ENCODE measurements at places on chromosomes 4 and X. TPM values are rescaled to one million over a fixed set of nuclear protein-coding genes. Genes with fewer than 3 reads are reported as not detected.

The TBX22 gene
- polyA plus RNA-seq, result 0.24 TPM

The SRPX gene
- 10.9 TPM for polyA plus RNA-seq

DNA sequence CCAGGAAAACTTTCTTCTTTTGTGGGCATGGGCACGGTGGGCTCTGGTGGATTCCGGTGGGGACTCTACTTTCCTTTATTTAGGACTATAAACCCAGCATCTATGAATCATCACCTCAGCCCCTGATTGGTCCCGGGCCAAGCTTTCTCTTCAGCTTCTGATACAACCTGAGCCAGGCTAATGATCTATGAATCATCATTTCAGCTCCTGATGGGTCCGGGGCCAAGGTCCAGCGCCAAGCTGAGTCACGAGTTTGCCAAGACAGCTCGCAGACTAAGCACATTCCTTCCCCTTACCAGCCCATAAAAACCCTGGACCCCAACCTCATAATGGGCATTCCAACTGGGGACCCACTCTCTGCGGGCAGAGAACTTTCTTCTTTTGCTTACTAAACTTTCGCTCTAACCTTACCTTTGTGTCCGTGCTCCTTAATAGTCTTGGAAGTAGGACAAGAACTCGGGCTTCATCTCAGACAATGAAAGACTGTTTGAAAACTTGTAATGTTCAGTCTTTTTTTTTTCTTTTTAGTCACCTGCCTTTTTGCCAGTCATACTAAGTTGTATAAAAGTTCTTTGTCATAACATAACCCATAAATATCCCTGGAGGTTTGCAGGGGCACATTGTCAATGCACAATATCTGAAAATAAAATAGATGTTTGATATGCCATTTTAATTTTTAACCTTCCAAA, 904.9 kb upstream of the EPHA5 start:
- H3K4me1 ChIP-seq, result peaks cover 4% of the 10 kb centered on the region
- H3K27ac ChIP-seq, result no peak overlapping the region
- H3K36me3 ChIP-seq, result no peaks in the 10 kb centered on the region
- no peaks in the 10 kb centered on the region for H3K27me3 ChIP-seq

The MMGT1 gene
- polyA plus RNA-seq, result 25.7 TPM

GRCh38 chr4:53545942-53546581, 45.2 kb downstream of the LNX1 start:
- H3K36me3 ChIP-seq, result no peaks in the 10 kb centered on the region
- no peak overlapping the region for H3K27ac ChIP-seq
- no peaks in the 10 kb centered on the region for H3K27me3 ChIP-seq

DNA sequence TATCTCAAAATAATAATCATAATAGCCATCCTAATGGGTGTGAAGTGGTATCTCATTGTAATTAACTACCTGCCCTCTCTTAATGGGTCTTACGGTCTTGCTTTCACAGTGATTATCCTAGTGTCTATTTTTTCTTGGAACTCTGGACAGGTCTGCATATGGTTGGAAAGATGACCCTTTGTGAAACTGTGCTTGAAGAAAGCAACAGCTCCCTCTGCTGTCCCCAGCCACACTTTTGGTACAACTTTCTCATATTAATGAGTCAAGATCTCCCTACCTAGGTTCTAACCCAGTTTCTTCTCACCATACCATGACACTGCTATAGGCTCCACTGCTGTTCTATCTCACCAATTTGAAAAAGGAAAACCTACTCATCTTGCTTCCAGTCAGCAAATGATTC, 2.4 kb downstream of the TFDP3 start:
- no peaks in the 10 kb centered on the region for H3K4me1 ChIP-seq
- no peak overlapping the region for H3K4me3 ChIP-seq
- H3K27ac ChIP-seq, result no peak overlapping the region
- H3K36me3 ChIP-seq, result no peaks in the 10 kb centered on the region
- no peak for DNase-seq

The ADH1A gene
- not detected for polyA plus RNA-seq

The FAAH2 gene
- 4.7 TPM for polyA plus RNA-seq

GRCh38 chrX:119107206-119107605, 20.4 kb downstream of the KIAA1210 start:
- H3K4me3 ChIP-seq, result no peak overlapping the region

DNA sequence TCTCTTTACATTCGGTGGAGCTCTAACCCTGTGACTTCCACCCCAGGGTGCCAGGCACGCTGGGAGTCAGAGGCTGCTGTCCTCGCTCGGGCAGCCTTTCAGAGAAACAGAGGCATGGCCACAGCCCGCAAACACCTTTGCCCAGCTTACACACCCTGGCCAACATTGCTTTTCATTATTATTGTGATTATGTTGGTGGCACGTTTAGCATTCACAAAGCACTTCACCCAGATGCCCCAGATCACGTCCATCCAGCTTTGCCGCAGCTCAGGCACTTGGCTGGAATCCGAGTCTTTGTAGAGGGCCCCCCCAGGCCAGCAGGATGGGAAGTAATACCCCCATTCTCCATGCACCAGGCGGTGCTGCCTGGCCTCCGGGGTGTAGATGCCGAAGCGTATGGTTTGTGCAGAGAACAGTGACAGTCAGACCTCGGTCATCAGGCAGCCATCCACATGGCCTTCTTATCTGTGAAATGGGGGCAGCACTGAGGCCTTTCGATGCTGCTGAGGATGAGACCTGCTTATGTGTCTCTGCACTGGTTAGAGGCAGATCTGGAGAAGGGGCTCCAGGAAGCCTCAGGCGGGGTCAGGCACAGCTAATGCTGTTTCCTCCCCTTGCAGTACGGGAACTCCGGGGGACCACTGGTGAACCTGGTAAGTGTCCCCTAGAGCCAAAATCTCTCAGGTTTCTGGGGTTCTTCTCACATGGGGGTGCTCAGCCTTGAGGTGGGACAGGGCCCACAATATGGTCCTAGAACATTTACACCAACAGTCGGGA, 22.3 kb downstream of the HTRA3 start:
- no peaks in the 10 kb centered on the region for H3K27me3 ChIP-seq
- H3K4me3 ChIP-seq, result no peak overlapping the region
- DNase-seq, result no peak
- H3K36me3 ChIP-seq, result no peaks in the 10 kb centered on the region
- no peak overlapping the region for H3K27ac ChIP-seq

DNA sequence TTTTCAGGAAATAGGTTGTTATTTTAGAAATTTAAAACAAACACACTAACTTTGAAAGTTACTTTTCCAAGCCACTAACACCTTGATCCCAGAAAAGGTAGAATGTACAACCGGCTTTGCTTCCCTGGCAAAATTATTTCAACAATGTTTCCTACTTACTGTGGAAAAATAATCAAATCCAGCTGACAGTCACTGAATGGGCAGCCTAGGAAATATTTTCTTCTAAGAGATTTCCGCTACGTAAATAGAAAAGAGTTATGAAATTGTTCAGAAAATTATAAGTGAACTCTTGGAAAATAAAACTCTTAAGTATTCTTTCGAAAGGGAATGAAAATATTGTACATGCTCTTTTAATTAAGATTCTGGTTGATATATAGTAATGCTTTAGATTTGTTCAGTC, 195.7 kb downstream of the GASK1B start:
- no peaks in the 10 kb centered on the region for H3K4me1 ChIP-seq
- H3K27me3 ChIP-seq, result no peaks in the 10 kb centered on the region
- no peak overlapping the region for H3K4me3 ChIP-seq
- no peak for DNase-seq
- H3K27ac ChIP-seq, result no peak overlapping the region
- H3K36me3 ChIP-seq, result no peaks in the 10 kb centered on the region

DNA sequence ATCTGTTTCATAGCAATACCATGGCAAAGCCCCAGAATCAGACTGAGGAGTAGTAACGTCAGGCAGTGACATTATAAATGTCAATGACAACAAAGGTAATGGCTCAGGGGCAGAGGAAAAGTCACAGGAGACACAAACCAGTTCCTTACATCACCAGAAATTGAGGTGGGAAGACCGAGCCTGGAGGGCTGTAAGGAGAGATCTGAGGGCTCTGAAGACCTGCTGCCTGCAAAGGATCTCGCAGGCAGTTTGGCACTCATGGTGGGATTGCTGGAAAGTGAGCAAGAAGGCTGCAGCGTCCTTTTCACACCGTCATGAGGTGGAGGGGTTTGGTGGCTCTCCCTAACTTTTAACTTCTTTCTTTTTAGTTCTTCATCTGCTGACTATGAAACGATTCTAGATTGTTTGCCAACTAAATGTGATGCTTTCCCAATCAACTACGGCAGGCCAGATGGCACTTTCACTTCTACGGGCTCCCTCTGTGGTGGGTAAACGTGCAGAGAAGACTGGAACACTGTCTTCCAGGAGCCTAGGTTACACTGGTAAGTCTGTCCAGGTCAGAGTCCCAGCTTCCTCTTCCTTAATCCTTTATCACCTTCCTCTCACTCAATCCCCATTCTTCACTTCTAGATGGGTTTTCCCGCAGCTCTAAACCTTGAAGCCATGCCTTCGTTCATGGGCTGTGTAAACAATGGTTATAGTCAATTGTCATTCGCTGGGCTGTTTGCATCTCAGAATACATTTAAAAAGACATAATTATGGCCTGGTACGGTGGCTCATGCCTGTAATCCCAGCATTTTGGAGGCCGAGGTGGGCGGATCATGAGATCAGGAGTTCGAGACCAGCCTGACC, 58.2 kb downstream of the TBC1D9 start:
- H3K36me3 ChIP-seq, result no peaks in the 10 kb centered on the region
- no peaks in the 10 kb centered on the region for H3K4me1 ChIP-seq
- H3K4me3 ChIP-seq, result no peak overlapping the region

The VCX2 gene
- polyA plus RNA-seq, result not detected

GRCh38 chrX:136125106-136125505, 22.2 kb upstream of the FHL1 start:
- H3K27ac ChIP-seq, result no peak overlapping the region
- peaks cover 2% of the 10 kb centered on the region for H3K27me3 ChIP-seq
- H3K4me3 ChIP-seq, result no peak overlapping the region
- no peak for DNase-seq
- no peaks in the 10 kb centered on the region for H3K4me1 ChIP-seq

DNA sequence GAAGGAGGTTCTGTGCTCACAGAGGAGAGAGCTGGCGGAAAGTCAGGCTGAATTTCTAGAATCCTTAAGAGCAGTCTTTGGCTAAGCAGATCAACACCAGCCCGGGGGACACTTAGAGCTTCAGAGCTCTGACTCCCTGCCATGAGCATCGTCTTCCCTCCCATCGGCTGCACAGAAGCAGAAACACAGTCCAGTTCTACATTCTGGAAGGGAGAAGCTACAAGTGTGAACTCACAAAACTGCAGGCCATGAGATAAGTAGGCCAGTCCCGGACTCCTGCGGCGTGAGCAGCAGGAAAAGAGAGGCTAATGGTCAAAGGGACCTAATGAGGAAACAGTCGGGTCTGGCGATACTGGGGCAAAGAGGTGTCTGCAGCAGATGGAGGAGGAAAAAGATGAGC, 211.5 kb downstream of the DHX15 start:
- DNase-seq, result peak; percentile 23
- H3K4me3 ChIP-seq, result no peak overlapping the region
- H3K36me3 ChIP-seq, result no peaks in the 10 kb centered on the region
- H3K27me3 ChIP-seq, result no peaks in the 10 kb centered on the region

The WAS gene
- 6.2 TPM for polyA plus RNA-seq

- DNase-seq, result no peak
- H3K27ac ChIP-seq, result no peak overlapping the region
- no peak overlapping the region for H3K4me3 ChIP-seq
- H3K4me1 ChIP-seq, result no peaks in the 10 kb centered on the region
- H3K27me3 ChIP-seq, result peaks cover 5% of the 10 kb centered on the region
Measured at GRCh38 chrX:133840415-133840814, 145.0 kb downstream of the GPC3 start.

DNA sequence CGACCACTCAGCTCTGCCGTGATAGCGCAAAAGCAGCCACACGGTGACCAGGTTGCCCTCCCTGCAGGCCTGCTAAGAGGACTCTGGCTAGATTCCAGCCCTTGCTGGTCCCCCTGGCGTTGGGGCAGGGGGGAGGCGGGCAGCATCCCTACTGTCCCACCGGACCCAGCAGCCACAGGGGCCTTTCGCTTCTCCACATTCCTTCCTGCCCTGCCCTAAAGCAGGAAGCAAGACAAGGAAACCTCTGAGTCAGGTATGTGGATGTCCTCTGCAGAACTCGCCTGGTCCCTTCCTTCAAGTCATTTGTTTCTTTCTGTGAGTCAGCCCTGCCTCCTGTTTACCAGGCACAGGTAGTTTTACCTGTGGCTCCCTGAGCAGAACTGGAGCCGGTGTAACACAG, 60.2 kb upstream of the CLDN34 start:
- no peak for DNase-seq
- H3K27me3 ChIP-seq, result no peaks in the 10 kb centered on the region
- H3K4me3 ChIP-seq, result no peak overlapping the region
- H3K36me3 ChIP-seq, result no peaks in the 10 kb centered on the region
- H3K4me1 ChIP-seq, result peaks cover 4% of the 10 kb centered on the region

DNA sequence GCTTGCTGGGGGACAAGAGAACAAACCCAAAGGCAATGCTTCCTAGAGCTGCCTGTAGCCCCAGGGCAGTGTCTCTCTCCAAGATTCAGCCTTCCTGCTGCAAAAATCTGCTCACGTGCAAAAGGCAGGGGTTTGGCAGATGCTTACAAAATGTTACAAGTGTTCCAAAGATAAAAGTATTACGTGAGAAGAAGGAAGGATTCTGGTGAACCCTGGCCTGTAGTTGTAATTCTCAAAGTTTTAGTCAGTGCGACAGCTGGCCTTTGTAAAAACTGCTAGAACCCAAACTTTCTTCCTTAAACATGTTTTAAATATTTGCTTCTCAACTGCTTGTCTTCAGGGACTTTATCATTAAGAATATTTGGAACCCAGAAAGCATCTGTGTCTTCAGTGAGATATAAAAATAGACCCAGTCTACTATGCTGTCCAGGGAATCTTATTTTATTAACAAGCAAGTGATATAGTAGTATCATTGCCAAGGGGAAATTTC, 232.3 kb downstream of the FRMPD4 start:
- no peak for DNase-seq
- H3K4me3 ChIP-seq, result no peak overlapping the region
- peaks cover 11% of the 10 kb centered on the region for H3K27me3 ChIP-seq
- H3K27ac ChIP-seq, result no peak overlapping the region
- no peaks in the 10 kb centered on the region for H3K36me3 ChIP-seq
